Heart right ventricle (tissue), 16 donors: ENCODE measurements at places on chromosomes 6 and 20. TPM values are rescaled to one million over a fixed set of nuclear protein-coding genes. Genes with fewer than 3 reads are reported as not detected.

The ARFGEF3 gene
- total RNA-seq: 1.9 TPM

DNA sequence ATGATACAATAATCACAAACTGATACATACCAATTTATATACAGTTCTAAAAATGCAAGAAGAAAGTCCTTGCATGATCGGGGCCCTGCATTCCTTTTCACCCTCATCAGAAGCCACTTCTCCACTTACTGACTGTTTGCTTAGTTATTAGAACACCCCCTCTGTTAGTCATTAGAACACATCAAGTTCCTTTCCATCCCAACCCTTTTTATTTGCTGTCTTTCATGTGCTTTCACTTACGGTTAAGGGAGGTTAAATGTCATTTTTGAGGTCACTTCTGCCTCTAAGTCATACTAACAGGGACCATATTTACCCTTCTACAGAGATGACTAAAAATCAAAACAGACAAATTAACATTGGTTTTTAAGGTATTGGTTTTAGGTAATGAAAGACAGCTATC lies 149.1 kb downstream of the LMBRD1 start:
- DNase-seq: no peak

The TBC1D20 gene
- total RNA-seq: 24.0 TPM

DNA sequence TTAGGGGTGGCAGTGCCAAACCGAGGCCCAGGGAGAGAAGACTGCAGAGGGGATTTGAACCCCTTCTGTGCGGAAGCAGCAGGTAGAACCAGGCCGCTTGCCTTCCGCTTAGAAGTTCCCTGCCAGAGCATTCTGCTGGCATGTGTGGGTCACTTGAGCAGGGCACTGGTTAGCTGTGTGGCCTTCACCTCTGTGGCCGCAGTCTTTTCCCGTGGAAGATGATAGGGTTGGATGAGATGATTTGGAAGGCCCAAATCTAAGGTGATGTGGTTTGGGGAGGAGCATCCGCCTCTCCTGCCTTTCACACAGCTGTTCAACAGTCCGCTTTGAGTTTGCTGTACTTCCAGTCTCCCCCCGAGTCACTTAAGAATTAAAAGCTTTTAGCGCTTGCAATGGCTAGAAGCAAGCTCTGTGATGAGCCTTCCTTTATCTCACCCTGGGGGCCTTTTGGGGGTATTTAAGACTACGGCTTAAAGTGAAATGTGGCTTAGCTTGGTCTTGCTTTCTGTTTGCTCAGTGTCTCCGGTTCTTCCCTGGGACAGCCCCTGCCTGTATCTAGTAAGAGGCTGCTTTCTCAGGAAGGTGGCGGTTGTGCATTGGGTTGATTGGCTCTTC lies 743 bp downstream of the CMTR1 start:
- no peak for DNase-seq

DNA sequence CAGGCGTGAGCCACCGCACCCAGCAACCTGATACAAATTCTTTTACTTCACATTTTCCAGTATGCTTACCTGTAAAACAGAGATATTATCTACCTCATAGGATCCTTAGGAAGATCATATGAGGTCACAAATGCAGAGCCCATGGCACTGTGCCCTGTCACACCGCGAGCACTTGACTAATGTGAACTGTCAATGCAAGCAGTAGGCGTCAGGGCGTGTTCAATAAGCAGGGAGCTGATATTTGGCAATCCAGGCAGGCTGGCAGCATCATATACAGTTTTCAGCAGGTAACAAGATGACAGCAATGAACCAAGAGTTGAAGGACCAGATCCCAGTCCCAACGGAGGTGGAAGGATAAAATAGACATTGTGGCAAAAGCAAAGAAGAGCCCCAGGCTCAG lies 14.6 kb upstream of the ARID1B start:
- no peak for DNase-seq

DNA sequence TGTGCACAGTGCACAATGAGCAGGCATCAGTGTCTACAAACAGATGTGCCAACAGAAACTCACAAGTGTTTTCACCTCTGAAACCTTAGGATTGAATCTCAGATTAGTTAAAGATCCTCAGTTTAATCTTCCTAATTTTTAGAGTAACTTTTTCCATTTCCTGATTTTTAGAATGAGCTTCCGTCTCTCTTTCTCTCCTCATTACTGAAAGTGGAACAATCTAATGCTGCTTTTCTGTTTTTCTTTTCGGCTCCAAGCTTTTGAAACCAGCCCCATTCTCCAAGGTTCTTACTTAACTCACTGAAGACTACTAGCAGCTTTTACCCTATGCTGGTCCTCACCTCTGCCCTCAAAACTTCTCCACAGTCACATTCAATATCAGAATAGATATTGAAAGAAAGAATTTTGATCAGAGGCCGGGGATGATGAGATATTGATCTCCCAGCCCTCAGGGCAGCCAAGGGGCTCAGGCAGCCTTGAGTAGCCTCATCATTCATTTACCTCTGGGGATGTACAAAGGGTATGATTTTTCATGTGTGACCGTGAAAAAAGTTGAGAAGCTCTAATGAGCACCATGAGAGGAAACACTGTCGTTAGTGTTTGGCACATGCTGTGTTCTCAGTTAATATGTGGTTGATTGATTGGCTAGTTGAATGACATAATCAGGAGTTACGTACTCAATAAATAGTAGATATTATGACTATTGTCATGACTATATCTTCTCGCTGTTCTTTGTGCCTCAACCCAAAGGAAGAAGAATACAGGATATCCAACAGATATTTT lies 11.9 kb upstream of the STK38 start:
- no peak for DNase-seq

DNA sequence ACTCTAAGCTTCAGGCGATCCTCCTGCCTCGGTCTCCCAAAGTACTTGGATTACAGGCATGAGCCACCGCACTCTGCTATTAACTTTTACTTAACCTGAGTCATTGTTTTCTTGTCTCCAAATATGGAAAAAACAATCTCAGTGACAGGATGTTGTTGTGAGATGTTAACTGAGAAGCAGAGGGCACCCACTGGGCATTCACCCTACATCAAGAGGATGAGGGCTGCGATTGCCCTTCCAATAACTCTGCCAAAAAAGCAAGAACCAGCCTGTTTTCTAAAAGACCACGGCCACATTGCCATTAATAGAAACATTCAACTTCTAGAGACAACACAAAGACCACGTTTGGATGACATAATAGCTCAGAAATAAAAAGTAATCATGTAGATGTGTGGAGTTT lies 107.6 kb upstream of the SGK1 start:
- DNase-seq: no peak

DNA sequence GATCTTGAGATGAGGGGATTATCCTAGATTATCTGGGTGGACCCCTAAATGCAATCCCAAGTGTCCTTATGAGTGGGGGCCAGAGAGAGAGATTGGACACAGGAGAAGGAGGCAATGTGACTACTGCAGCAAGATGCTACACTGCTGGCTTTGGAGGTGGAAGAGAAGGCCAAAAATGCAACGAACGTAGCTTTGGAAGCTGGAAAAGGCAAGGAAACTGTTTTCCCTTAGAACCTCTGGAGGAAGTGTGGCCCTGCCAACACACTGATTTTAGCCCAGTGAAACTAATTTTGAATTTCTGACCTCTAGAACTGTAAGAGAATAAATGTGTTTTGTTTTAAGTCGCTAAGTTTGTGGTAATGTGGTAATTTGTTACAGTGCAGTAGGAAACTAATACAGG lies 15.7 kb downstream of the PPARD start:
- DNase-seq: no peak

DNA sequence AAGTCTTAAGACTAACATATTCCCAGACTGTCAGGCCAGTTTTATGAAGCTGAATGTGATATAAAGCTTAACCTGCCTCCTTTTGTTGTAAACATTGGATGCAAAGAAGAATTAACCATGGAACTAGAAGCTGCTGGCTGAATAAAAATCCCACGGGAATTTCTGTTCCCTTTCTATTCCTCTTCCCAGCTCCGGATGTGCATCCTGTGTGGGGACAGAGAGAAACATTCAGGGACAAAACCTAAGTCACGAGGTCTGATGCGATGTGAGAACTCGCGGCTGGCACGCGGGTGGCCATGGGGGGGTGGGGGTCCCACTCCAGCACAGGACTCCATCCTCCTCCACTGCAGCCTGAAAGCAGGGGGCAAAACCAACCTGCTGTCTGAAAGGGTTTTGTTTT lies 32.2 kb downstream of the RAMACL start:
- DNase-seq: peak; percentile 39
